ENCODE measurements at places on chromosomes 1 and 21.

DNA sequence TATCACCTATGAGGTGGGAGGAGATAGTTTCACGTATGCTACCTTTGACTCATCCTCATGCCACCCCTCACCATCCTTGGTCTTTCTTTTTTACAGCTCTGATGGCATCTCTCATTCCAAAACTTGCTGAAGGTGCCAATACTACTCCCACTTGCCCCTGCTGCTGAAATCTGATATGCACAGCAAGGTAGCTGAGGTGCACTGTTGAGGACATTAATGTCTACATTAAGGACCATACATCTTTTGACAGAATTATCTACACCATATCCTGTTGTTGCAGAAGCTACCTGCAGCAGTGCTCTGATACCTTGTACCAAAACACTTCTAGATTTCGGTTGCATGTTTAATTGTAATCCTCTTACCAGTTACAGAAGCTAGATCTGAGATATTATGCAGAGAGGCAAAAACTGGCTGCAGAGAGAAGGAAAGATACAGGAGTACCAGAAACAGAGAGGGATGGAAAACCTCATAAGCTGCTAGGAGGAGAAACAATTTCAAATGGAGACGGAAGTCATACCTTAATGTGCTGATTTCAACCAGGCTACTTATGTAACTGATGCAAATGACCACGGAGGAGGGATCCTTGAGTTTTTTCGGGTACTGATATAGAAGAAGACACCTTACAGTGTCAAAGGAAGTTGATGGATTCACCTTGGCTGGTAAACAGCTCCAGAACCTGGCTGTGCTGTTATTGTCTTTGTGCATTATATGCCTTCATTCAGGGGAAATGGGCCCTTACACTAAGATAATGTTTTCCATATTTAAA is 19.3 kb upstream of the PTPRC start:
- no peak for DNase-seq

DNA sequence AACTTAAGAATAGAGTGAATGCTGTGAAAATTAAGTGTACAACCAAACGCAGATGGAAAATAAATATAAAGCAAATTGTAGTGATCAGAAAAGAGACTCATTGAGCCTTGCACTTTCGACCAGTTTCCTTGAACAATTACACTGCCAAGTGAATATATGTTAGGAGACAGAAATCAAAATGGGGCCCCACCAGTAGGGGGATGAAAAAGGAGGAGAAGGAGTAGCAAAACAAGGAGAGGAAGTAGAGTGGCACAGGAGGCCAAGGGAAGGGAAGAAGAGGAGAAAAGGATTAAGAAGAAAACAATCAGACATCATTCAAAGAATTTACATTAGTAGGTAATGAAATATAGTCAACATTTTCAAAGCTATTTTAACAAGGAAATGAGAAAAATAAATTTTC is 1770.6 kb downstream of the PLA2G4A start:
- DNase-seq, result no peak

- peak; percentile 34 for DNase-seq
These were observed 6.6 kb upstream of the APP start for GRCh38 chr21:26177187-26177586.

- no peak for DNase-seq
These were observed 160.1 kb downstream of the RRAGC start for GRCh38 chr1:38699330-38700076.

- DNase-seq, result peak; percentile 49
These were observed 6.3 kb upstream of the KCNE1 start for GRCh38 chr21:34518301-34518700.

DNA sequence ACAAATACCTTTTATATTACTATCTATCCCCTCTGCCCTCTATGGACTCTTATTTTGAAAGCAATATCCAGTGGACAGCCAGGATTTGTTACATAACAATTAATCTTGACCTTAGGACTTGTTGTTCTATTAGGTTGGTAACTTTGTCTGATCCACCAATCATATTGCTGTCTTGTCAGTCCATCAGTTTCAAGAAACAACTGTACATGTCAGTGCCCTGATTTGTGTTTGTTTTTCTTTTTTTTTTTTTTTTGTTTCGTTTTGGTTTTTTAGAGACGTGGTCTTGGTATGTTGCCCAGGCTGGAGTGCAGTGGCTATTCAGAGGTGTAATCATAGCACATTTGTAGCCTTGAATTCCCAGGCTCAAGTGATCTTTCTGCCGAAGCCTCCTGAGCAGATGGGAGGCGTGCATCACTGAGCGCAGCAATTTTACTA is 1.5 kb upstream of the SCP2 start:
- no peak for DNase-seq

DNA sequence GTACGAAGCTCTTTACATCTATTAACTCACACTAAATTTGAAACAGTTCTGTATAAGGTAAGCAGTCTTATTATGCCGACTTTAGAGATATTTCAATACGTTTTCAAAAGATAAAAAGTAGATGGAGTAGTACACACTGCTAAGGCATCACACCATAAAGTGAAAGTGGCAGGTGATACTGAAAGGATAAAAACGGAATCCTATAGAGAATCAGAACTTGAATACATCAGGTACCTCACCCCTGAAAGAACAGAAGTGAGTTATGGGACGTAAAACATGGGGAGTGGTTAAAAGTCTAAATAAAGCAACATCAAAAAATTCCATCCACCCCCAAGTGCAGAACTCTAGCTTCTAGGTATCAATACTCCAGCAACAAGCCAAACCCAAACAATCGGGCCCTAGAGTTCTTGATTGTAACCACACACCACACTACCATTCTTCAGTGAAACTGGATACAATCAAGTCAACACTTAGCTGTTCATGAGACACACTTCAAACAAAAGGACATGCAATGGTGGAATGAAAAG is 142.6 kb downstream of the SMYD3 start:
- no peak for DNase-seq

GRCh38 chr1:205028924-205029323 is 14.1 kb upstream of the CNTN2 start:
- DNase-seq, result no peak

DNA sequence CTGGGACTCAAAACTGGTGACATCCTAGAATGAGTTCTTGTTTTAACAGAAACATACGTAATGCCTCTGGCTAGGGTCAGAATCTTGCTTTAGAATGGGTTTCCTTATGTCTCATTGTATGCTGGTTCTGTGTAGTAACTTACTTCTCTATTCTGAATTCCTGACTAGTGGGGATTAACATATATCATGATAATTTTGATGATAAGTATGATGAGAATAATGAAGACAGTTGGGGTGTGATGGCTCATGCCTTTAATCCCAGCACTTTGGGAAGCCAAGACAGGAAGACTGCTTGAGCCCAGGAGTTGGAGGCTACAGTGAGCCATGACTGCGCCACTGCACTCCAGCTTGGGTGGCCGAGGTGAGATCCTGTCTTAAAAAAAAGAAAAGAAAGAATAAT is 31.7 kb upstream of the CDC42BPA start:
- DNase-seq, result no peak

GRCh38 chr1:156082309-156083091 is at the start of gene MEX3A:
Gene MEX3A, minus strand, starts transcription at chr1:156082465. Its CDS starts 467 bp downstream, at chr1:156081998.
- peak; percentile 74 for DNase-seq
